ENCODE measurements at places on chromosomes 2 and 18.

DNA sequence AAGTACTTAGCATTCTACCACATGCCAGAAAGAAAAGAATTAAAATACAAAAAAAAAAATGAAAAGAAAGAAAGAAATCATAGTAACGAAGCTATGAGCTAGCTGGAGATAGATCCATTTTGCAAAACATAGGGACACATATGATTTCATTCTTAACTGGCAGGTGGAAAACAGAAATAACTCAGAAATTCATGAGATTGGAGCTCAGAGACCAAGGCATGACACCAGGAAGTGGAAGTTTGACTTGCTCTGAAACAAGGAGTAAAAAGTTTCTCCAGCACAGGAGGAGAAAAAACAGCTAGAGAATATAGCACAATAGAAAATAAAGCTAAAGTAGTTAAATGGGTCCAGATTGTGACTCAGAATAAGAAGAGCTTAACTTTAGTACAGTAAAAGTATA lies 278.1 kb downstream of the ZEB2 start:
- DNase-seq = no peak

GRCh38 chr18:62374410-62374965 lies 49.4 kb downstream of the TNFRSF11A start:
- no peak for DNase-seq

- no peak for DNase-seq
Observed at GRCh38 chr2:239946864-239947728, 78.0 kb downstream of the NDUFA10 start.

DNA sequence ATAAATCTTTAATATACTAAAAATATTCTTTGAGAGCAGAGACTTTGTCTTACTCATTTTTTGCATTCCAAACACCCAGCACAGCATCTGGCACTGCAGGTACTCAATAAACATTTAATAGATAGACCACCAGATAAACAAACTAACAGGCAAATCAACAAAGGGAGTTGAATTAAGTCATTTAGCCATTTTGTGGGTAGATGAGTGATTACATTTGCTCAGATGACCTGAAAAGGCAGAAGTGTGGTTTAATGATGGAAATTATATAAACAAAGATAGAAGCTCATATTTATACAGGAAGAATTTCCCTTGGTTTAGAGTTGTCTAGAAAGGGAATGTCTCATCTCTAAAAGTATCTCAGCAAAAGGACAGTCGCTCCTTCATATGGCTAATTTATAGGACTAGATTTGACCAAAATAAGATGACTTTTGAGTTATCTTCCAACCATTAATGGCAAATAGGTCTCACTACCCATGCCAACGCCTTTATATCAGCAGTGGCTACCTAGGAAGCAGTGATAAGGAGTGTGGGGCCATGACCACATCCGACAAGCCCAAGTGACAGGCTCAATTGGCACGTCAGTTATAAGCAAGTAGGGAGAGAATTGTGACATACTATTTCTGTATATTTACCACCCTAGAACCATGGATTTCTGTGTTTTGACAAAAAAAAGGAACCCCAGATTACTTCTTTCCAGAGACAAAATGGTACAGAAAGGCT lies 173.5 kb downstream of the ATAD2B start:
- DNase-seq = no peak

- DNase-seq = no peak
Observed at GRCh38 chr2:27522400-27522945, 25.8 kb downstream of the GCKR start.

- DNase-seq = peak; percentile 78
Observed at GRCh38 chr2:124027182-124027581, 2.1 kb downstream of the CNTNAP5 start.

- DNase-seq = peak; percentile 21
Observed at GRCh38 chr2:1010415-1010930, 59.8 kb downstream of the SNTG2 start.

GRCh38 chr18:64273724-64274123 lies 124.8 kb upstream of the LINC00305 start:
- no peak for DNase-seq

DNA sequence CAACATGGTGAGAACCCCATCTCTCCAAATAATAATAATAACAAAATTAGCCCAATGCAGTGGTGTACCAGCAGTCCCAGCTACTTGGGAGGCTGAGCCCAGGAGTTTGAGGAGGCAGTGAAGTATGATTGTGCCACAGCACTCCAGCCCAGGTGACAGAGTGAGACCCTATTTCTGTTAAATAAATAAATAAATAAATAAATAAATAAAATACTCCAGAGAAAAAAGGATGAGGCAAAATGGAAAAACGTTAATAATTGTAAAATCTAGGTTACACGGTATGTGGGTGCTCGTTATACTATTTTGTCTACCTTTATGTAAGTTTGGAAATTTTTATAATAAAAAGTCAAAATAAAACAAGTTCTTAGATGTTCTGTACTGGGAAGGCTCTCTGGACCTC lies 8.6 kb upstream of the EMX1 start:
- no peak for DNase-seq

- DNase-seq = no peak
Observed at GRCh38 chr2:240324312-240325015, 111.0 kb upstream of the GPC1 start.

DNA sequence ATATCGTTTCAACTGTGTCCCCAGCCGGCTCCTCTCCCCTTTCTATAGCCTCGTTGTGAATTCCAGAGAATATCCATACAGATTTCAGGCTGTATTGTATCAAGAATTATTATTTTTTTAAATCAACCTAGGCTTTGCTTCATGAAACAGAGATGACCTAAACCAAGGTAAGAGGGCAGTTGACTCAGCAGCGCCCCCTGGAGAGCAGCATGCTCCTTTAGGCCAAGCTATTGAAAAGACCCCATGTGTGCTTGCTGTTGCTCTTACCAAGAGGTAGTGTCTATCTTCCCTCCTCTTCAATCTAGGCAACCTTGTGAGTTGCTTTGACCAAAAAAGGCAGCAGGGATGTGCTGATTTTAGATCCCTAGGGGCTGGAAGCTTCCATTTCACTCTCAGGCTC lies 426.7 kb upstream of the SMIM21 start:
- peak; percentile 53 for DNase-seq

- no peak for DNase-seq
Observed at GRCh38 chr2:240982821-240983281, 15.6 kb upstream of the SNED1 start.

DNA sequence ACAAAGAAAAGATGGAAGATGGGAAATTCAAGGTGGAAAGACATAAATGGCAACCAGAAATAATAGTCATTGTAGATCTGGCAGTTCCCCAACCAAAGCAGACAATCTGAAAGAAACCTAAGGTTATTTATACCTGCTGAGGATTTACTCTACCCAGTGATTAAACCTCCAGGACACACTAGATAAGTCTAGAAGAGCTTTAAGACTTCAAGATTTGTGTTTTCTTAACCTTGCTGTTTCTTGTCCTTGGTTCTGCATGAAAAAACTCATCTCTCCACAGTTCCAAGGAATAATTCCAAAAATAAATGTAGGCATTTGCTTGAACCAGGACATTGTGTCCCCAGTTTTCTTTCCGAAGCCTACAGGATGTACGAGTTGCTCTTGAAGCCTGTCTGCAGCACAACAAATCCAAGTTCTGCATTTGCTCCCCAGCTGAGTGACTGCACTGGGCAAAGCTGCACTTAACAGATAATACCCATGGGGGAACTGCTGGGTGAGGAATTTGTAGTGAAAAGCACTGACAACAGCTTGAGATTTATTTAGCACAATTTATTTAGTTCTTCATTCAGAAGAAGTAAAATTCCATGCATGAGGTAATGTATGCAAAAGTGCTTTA lies 19.8 kb downstream of the DTNA start:
- DNase-seq = no peak

DNA sequence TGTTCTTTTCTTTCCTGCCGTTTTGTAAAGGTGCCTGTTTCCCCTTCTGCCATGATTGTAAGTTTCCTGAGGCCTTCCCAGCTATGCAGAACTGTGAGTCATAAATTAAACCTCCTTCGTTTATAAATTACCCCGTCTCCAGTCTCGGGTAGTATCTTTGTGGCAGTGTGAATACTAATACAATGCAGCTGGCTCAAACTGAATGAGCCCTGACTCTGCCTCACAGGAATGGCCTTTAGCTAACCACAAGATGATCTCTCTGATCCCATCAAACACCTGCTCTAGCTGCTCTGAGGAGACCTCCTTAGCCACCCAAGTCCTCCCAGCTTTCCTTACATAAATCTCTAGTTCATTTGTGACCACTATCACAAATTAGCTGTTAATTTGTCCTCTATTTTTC lies 41.5 kb upstream of the CAB39 start:
- DNase-seq = no peak

DNA sequence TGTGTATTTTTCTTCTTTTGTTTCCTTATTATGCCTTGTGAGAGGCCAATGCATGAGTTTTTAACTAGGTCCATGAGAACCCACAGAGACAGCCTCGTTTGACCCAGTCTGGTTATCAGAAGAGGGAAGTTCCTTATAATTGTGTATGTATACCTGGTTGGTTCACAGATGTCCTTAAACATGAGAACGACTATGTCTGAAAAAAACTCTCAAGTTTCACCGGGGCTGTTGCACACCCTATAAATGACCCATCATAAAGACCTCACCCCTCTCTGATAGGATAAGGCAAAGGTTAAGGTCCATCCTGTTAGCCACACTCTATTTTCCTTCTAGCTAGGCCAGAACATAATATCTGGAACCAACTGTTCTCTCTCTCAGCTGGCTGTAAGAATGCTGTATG lies 42.7 kb upstream of the MSH2 start:
- no peak for DNase-seq

DNA sequence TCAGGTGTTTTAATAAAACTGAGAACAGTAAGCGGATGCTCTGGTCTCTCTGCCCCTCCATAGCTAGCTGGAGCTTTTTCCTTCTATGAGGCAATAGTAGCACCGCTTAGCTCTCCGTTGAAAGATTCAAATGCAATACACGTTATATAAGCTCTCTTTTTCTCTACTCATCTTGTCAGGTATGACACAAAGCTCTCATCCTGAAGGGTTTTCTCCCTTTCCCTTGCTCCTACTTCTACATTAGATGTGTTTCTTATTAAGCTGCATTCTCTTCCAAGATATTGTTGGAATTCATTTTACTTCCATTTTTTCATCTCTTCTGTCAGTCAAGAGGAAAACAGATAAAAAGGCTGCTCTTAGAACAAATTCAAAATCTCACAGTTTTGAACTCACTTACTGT lies 434.6 kb upstream of the DDX18 start:
- no peak for DNase-seq

DNA sequence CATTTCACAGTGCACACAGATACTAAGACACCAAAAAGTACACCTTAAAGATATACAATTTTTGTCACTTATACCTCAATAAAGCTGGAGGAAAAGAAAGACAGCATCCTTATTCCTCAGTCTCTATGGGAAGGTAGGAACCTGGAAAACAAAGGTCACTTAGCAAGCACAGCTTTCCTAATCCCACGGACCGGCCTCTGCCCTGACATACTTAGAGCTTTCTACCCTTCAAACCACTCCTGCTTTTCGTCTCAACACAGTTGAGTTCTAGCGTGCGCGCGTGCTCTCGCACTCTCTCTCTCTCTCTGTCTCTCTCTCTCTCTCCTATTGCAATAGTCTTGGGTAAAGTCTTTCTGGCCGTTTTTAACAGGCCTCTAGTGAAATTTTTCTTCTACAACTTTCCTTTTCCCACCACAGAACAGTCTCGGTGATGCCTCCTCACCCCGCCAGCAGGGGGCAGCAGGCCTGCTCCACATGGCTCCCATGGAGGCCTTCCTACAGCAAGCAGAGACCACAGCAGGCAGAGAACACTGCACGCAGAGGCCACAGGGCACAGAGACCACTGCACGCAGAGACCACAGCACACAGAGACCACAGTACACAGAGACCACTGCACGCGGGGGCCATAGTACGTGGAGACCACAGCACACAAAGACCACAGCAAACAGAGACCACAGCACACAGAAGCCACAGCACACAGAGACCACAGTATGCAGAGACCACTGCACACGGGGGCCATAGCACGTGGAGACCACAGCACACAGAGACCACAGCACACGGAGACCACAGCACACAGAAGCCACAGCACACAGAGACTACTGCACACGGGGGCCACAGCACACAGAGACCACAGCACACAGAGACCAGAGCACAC lies 106.9 kb downstream of the FBXO15 start:
- DNase-seq = peak; percentile 41

DNA sequence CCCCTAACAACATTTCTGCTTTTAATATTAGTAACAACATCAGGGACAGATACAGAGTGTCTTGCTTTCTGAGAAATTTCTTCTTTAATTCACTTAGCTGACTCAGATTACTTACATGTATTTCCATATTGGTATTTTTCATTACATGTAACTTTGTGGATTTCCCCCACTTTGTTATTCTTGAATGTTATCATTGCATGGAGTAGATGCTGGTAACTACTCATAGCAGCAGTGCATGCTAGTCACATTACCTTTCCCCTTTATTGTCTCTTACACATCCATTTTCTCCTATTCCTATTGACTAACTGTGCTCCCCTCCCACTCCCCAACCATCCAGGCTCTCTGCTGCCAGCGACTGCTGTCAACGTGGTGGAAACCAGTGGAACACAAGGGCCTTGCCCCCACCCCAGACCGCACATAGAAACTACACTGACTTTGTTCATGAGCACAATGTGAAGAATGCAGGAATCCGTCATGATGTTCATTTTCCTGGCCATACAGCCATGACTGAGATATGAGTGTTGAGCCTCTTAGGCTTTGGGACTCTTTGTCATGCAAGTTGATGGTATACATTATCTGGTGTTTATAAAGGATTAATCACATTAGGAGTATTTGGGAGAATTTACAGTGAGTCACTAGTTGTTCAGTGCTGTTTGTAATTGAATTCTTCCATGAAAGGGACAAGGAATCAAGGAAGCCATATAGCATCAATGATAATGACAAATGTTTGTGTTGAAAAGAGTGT lies 91.0 kb downstream of the EPB41L5 start:
- no peak for DNase-seq
